NCI-H1105 (cell line): ENCODE measurements at places on chromosomes 16 and 17.

- DNase-seq = no peak
These were observed 292.7 kb downstream of the IRF8 start for GRCh38 chr16:86191663-86192062.

DNA sequence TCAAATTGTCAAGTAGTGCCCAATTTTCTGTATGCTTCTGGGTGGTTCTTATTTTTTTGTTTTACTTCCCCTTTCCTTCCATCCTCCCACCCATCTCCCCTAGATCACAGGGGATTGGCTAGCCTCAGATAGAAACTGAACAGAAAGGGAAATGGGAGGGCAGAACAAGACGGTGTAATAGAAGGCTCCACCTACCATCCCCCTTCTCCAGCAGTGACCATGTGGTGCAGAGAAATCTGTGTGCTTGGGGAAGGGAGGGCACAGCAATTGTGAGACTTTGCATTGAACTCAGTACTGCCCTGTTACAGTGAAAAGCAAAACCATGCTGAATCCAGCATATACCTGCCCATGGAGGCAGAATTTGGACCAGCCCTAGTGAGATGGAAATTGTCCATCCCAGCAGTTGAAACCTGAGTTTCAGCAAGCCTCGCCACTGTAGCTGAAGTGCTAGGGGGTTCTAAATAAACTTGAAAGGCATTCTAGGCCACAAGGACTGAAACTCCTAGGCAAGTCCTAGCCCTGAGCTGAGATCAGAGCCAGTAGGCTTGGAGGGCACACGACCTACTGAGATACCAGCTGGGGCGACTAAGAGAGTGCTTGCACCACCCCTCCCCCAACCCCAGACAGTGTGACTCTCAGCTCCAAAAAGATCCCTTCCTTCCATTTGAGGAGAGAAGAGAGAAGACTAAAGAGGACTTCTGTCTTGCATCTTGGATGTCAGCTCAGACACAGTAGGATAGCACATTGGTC lies 5.2 kb downstream of the SLFN11 start:
- no peak for DNase-seq

DNA sequence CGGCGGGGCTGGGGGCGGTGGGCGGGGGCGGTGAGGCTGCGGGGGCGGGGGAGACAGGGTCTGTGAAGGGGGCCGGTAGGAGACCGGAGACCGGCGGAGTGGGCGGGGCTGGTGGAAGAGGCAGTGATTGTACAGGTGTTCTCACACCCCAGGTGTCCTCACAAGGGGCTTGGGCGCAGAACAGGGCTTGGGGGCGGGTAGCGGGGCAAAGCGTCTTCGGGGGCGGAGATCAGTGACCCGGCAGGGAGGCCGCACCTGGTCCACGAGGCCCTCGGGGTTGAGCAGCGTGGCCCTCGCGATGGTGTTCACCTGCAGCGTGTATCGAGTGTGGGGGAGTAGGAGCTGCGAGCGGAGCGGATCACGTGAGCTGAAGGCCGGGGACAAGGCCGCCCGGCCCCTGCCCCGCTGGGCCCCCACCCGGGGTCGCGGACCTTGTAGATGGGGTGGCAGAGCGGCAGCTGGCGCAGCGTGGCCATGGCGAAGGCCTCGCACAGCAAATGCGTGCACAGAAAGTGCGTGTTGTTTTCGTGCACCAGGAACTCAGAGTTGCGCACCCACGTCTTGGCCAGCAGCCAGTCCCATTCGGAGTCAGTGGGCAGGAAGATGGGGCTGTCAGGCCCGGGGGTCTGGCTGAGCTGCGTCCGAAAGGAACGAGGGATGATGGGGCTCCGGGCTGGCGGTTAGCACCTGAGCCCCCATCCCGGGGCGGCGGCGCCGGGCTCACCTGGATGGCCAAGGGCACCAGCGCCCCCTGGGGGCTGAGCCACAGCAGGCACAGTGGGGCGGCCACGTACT lies 8.5 kb downstream of the ALOXE3 start:
- DNase-seq = peak; percentile 58

DNA sequence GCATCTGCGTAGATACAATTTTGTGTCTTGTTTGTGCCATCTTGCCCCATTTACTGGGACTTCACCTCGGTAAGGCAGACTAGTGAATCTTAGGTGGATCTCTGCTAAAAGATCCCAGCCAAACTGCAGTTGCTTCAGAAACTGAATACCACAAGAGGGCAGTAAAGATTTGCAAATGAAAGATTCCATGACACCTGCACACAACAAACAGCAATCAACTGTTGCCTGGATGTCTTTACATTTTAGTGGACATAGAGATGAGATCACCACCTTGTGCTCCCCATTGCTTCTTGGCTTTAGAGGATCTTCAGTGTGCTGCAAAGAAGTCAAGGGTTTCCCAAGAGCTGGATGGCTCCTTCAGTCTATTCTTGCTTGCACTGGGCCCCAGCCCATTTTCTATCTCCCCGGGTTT lies 119.2 kb upstream of the CACNG5 start:
- peak; percentile 60 for DNase-seq

DNA sequence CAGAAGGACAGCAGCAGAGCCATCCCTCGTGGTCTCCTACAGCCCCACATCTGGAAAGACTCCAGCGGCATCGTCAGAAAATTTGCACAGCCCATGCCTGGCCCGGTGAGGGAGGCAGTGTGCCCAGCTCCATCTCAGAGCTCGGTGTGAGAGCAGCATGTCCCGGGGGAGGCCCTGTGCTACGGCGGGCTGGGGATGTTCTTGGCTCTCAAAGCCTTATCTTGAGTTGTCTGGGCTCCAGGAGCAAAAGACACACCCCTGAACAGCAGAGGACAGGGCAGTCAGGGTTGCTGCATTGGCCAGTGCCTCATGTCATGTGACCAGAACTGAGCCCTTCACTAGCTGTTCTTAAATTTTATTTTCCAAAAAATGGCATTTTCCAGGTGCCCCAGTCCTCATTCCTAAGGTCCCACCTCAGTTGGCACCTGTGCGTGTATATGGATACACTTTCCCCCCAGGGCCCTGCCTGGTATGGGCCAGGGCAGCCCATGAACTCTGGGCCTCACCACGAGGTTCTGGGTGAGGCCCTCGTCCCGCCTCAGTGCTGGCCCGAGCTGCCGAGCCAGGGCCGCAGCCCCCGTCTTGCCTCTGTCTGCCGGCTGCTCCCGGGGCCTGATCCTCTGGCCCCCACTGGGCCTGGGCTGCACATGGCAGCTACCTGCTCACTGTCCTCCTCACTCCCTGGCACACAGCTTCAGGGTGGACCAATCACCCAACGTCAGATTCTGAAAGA lies 3.0 kb downstream of the NUDT16L1 start:
- DNase-seq = no peak

GRCh38 chr17:8225813-8226535 lies 15.6 kb upstream of the AURKB start:
- DNase-seq = peak; percentile 63

DNA sequence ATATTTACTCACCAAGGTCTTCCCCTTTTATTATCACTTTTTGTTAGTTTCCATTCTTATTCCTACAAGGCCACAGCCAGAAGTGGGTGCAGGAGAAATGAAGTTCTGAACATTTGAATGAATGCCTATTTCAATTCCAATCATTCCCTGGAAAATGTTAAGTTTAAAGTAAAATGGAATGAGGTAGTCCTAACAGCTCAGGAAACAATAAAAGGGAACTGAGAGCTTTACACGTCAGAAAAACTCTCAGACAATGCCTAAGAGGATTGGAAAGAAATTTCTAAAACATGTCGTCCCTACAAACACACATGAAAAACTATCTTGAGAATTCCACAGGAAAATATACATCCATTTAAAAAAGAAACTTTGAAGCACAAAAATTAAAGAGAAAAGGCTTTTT lies 238.8 kb downstream of the STX8 start:
- no peak for DNase-seq

GRCh38 chr16:85525420-85526184 lies 87.5 kb upstream of the GSE1 start:
- no peak for DNase-seq

- DNase-seq = no peak
These were observed 361.2 kb downstream of the SEC14L1 start for GRCh38 chr17:77501751-77502625.

DNA sequence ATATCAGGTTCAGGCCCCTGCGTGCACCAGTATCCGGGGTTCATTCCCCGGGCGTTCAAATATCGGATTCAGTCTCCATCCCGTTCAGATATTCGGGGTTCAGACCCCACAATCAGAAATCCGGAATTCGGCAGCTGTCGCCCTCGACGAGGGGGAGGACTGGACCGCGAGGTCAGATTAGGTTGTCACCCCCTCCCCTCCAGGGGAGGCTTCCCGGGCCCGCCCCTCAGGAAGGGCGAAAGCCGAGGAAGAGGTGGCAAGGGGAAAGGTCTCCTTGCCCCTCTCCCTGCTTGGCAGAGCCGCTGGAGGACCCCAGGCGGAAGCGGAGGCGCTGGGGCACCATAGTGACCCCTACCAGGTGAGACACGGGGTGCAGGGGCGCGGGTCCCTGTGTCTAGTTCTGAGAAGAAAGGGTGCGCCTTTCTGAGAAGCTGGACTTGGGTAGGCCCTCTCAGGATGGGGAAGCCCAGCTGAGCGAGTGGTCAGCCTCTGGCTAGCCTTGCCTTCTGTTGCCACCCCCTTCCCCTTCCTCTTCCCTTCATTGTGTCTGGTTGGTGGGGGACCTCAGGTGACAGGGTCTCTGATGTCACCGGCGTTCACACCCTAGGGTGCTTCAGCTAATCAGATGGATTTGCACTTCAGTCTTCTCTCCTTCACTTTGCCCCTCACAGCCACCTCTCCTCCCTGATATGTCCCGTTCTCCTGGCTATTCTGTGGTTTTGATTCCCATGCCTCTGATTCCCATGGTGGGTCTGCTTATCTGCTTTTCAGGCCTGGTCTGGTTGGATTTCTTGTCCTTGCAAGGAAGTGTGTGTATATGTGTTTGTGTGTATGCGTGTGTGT lies 844 bp downstream of the TAOK2 start:
- no peak for DNase-seq

DNA sequence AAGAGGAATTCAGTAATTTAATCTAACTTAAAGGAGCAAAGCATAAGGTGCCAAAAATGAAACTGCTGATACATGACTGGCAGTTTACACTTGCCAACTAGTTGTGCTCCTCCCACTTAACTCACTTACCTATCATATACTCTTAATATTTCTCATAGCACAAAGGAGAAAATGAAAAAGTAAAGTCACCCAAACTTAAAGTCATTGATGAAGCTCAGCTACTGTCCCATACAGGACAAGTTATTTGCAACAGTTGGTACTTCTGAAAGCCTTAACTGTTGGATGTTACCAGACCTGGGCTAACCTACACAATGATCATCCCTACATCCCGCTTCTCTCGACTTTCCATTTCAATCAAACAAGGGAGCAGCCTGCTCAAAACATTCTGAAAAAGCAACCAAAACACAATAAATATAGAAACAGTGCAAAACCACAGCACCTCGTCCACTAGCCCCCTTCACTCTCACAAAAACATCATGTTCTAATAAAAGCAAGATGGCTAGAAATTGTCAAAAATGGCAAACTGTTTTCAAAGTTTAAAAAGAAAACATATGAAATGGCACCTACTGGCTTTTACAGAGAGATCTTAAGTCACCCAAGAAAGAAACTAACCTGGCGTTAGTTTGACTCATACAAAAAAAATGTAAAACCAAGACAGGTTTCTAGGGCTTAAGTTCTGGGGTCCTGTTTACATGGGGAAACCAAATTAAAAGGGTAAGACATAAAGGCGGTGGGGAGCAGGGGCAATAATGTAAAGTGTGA lies 868 bp downstream of the MED13 start:
- DNase-seq = no peak

GRCh38 chr16:88453611-88454522 lies 787 bp downstream of the ZFPM1 start:
- DNase-seq = no peak

DNA sequence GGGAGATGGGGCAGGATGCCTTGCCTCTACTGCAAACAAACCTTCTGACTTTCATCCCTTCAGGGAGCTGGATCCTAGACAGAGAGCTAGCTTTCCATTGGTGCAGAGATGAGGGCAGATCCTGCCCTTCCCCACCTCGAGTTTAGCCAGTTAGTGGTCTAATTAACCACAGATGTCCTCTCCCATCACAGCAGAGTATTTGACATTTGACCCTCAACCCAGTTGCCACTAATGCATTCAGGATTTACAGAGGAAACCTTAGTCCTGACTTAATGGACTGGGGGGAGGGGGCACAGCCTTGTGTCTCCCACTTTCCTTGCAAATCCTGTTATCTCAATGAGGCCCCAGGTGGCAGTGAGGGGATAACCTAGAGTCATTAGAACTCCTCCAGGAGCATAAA lies 10.2 kb downstream of the PIP4K2B start:
- DNase-seq = no peak

- DNase-seq = no peak
These were observed 96.6 kb downstream of the CYB561 start for GRCh38 chr17:63349478-63350000.

DNA sequence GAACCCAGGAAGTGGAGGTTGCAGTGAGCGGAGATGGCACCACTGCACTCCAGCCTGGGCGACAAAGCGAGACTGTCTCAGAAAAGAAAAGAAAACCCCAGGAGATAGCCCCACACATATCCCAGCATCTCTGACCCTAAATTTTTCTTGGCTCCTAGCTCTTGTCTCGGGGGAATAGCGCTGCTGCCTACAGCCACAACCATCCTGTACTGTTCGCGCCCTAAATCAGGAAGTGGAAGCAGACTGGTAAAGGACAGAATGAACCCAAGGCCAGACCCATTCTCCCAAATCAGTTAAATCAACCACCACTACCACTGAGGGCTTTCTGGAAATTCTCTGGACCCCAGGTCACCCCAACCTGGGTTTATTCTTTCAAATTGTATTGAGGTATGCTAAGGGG lies 1.7 kb downstream of the CTDNEP1 start:
- DNase-seq = no peak

DNA sequence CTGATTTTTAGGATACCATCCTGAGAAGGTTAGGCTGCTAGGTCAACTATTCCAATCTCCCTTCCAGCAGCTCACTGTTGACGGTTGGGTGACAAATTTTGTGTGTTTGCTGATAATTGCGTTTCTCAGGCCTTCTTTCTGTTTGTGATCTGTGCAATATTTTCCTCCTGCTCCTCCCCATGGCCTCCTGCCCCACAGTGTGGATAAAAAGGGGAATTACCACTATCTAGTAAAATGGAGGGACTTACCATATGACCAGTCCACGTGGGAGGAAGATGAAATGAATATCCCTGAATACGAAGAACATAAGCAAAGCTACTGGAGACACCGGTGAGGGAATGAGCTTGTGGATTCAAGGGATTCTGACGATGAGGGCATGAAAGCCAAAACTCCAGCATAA lies 9.2 kb downstream of the CHD3 start:
- no peak for DNase-seq
